NCI-H1092 treated with DMSO at 0.1 percent for 48 hours (cell line): ENCODE measurements at places on chromosomes 2 and 18.

- no peak for DNase-seq
Observed at GRCh38 chr2:161316701-161317100, 8.5 kb downstream of the PSMD14 start.

DNA sequence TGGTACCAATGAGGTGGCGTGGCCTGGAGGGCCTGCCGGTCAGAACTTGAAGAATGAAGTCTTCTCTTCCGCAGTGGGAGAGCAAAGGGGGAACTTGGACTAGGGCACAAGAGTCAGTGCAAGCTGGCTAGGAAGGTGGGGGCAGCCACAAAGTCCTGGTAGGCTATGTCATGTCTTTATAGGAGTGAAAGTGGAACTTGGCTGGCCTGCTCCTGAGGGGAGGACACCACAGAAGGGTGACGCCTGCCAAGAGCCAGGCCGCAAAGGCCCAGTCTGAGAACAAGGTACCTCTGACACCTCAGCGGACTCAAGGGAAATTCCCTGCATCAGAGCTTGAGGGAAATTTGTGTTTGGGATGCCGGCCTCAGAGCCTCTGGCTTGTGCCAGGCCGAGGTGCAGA lies 32.2 kb upstream of the MAP3K20 start:
- DNase-seq = no peak

- no peak for DNase-seq
Observed at GRCh38 chr2:206831442-206831995, 66.1 kb downstream of the FASTKD2 start.

- DNase-seq = no peak
Observed at GRCh38 chr2:19796035-19796695, 105.6 kb downstream of the TTC32 start.

DNA sequence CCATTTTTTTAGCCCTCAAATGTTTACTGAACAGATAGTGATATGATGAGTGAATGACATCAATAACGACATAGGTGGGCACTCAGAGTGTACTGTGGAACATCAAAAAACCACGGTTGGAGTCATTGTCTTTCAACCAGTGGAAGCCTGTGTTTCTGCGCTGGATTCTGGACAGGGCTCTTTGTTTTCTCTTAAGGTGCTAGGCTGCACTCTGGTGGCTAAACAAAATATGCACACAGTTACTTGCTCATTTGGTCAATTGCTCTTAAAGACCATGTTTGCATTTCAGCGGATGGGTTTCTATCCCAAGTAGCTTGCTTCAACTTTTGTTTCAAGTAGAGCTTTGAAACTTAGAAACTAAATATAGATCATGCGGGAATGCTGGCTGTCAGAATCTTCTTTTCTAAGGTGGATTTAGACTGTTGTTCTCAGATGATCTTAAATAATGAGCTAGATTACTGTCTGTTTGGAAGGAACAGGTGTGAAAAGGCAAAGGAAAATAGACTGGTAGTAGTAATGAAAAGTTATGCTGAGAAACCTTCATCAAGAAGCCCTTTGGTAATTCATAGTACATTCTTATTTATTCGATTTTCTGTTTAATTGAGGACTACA lies 48.5 kb upstream of the LYPD6B start:
- peak; percentile 40 for DNase-seq

GRCh38 chr2:201402651-201403562 lies 45.8 kb upstream of the FLACC1 start:
- no peak for DNase-seq

DNA sequence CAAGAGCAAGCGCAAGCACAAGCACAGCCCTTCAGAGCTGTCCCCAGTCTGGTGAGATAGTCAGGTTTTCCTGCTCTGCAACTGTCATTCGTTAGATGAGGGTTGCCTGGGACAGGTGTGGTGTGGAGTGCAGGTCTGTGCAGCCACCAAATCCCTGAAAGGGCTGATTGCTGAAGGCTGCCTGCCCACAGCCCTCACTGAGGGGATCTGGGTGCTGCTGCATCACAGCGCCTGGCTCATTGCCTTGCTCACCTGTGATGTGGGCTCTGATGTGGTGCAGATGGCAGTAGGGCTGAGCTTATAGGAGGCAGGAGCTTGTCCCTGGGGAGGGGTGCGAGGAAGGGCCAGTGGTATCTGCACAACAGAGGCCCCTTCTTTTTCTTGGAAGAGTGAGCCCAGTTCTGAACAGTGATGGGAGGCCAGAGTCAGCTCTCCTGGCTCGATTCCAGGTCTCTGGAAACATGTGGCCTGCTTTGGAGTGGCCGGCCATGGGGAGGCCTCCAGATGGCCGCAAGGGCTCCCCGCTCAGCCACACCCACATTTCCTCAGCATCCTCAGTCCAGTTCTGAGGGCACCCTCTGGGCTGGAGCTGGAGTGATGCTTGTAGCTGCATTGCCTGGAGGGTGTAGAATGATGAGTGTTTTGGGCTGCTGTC lies 11.4 kb downstream of the UBE2F start:
- DNase-seq = no peak

DNA sequence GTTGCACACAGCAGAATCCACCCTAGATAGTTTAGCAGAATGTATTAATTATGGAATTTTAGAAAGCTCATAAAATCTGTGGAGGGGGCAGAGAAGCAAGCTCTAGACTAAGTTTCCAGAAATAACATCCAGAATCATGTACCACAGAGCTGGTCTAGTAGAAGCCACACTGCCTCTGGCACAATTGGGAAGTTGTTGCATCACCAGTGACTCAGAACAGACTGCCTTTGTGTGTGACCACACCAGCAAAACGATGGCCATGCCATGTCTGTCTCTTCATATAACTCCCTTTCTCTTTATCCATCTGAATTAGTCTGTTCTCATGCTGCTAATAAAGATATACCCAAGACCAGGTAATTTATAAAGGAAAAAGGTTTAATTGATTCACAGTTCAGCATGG lies 158.9 kb downstream of the CCDC148 start:
- DNase-seq = no peak

DNA sequence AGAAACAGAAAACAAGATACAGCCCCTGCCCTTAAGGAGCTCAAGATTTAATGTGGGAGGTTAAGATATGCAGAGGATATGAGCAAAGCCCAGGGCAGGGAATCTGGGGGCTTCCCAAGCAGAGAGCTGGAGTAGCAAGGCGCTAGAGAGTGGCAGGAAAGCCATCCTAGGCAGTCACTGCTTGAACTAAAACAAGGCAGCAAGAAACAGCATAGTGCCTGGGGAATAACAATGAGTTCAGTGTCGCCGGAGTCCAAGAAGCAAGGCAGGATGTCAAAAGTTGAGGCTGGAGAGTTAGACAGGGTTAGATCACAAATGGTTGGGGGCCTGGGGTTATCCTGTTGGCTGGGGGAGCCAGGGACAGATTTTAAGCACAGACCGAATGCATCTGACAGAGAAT lies 24.6 kb downstream of the CDH2 start:
- DNase-seq = no peak

- DNase-seq = peak; percentile 75
Observed at GRCh38 chr18:12420821-12421421, 13.2 kb downstream of the PRELID3A start.

DNA sequence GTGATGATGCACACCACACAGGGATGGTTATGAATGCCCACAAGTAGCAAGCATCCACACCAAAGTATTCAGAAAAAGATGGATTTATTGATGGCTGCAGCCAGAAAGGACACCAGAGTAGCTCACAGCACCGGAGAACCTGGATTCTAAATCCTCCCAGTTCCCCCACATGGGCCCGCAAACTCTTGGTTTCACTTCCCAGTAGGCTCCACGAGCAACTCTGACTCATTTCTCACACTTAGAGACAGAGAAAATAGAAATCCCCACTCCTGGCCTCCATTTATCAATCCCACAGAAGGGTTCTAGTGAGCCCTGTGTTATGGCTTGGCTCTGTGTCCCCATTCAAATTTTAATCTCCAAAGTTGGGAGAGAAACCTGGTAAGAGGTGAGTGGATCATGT lies 426.7 kb upstream of the MYT1L start:
- DNase-seq = no peak

DNA sequence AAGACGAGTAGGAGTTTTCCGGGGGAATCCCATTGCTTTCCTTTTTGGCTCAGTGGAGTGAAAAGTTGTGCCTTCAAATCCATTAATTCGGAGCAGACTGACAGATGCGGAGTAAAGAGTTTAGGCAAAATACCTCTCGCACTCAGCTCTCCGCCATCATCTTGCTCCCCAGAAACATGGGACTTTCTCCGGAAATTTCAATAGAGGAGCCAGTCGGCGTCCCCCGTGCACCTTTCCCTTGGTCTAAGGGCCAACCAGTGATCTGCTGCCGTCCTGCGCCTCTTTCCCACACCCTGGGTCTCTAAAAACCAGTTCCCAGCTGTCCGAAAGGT lies 318 bp downstream of the TYW5 start:
- peak; percentile 56 for DNase-seq
